ENCODE measurements at places on chromosomes 3 and 15. TPM values are rescaled to one million over a fixed set of nuclear protein-coding genes. Genes with fewer than 3 reads are reported as not detected.

DNA sequence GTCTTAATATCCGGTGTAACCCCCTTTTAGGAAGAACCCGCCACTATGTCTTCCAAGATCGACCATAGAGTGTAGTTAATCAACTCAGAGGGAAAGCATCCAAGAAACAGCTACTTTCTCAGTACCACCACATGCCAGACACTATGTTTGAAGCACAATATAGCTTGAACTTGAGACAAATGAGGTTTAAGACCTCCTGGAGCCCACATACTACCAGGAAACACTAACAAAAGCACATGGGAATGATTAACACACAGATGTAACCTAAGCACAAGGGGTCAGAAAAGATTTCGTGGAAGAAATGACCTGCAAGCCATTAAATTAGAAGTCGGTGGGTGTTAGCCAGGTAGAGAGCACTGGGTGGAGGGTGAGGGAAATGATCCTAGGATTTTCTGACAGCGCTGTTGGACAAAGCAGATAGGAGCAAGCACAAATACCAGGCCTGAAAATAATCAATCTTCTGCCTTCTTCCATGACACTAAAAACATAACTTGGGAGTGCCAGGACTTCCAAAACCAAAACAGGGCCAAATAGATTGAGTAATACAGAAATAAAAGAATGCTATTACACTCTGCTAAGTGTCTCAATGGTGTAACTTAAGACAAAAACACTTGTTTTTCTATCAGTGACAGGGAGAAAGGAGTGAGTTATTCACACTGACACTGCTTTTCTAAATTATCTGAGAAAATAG, 213.7 kb downstream of the FOXP1 start:
- DNase-seq: no peak

Gene CHST2
- 7.8 TPM for total RNA-seq

Gene IL5RA
- not detected for total RNA-seq

Gene RFTN1
- total RNA-seq: 47.8 TPM

DNA sequence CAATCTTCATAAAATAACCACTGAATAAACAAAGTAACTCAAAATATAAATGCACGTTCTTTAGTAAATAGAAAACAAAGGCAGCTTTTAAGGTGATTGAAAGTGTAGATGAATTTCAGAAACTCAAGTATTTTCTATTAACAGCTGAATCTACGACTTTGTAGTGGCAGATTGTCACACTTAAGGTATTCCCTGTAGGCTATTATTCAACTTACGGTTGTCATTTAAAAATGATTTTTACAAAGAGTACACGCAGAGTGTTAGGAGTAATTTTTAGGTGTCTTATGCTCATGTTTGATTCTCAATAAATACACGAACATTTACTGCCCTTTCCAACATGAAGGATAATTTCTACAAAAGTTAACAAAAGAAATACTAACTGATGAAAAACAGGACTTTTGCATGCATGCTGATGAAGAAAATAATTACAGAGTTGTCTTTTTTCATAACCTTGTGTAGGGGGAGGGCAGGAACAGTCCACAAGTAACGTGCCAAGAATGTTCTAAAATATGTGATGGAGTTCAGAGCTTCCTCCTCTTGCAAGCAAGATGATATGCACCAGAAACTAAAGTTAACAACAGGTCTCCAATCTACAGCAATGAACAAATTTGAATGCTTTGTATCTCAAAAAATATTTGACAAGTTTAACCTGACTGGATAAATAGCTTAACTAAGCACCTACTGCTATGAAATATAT, 16.7 kb downstream of the DCBLD2 start:
- DNase-seq: peak; percentile 48

GRCh38 chr3:23146163-23146562, 57.0 kb upstream of the UBE2E2 start:
- DNase-seq: no peak

DNA sequence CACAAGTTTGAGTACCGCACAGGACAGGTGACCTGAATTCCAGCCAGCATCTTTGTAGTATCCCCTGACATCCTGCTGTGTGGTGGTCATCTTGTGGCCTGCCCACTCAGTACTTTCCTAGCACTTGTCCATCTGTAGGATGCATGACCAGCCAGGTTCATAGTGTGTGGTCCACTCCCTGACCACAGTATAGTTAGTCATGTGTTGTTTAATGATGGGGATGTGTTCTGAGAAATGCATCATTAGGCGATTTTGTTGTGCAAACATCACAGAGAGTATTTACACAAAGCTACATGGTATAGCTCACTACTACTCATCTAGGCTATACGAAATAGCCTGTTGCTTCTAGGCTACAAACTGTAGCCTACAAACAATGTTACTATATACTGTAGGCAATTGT, 16.9 kb upstream of the RBPMS2 start:
- no peak for DNase-seq

Gene POU1F1
- total RNA-seq: not detected

DNA sequence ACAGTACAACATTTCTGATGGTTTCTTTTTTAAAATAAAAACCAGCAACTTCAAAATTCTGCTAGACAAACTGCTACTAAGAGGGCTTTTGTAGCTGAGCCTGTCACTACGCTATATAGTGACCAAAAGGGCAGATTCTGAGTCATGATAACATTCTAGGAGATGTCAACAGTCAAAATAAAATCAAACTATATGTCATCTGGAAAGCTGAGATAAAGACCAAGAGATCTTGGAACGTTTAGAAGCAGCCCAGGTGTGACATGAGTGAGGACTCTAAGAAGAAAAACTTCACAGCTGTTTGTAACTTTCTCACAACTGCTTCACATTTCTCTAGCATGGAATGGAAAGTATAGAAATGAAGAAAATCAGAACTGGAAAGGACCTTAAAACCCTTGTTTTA, 84.6 kb downstream of the FILIP1L start:
- no peak for DNase-seq

DNA sequence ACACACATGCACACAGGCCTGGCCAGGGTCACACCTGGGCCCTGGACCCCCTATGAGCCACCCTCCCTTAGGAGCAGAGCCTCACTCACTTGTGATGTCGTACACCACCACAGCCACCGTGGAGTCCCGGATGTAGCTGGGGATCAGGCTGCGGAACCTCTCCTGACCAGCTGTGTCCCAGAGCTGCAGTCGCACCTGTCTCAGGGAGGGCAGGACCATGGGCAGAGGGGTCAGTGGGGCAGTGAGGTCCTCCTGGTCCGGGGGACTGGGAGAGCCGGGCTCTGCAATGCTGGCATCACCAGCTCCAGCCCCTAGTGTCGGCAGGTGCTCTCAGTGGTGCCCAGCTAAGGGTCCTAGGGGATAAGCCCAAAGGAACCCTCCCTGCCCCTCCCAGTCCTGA, 35.6 kb downstream of the SRPRB start:
- no peak for DNase-seq

All from dermis blood vessel endothelial cell (primary cell).